KBM-7 (cell line): ENCODE measurements at places on chromosomes 5 and 9.

DNA sequence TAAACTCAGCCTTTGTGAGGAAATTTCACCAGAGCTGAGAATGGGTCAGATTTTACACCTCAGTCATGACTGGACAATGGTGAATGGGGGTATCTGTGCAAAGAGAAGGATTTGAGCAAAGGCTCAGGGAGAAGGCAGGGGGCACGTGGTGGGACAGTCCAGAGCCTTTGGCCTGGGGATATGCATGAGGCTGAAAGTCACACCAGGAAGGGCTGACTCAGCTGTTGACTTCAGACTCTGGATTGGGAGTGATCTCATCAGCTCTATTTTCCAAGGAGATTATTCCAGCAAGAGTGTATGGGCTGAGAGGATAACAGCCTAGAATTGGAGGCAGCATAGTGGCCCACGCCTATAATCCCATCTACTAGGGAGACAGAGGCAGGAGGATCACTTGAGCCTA is 53.6 kb downstream of the SAXO1 start:
- no peak for DNase-seq

- no peak for DNase-seq
Measured at GRCh38 chr5:179783128-179783527, 10.7 kb upstream of the LTC4S start.

GRCh38 chr5:135521964-135522363 is 13.8 kb downstream of the NEUROG1 start:
- DNase-seq: no peak

GRCh38 chr9:121485623-121486022 is 14.0 kb downstream of the GGTA1 start:
- peak; percentile 73 for DNase-seq

GRCh38 chr9:30723656-30724055 is 1660.8 kb upstream of the ACO1 start:
- no peak for DNase-seq

DNA sequence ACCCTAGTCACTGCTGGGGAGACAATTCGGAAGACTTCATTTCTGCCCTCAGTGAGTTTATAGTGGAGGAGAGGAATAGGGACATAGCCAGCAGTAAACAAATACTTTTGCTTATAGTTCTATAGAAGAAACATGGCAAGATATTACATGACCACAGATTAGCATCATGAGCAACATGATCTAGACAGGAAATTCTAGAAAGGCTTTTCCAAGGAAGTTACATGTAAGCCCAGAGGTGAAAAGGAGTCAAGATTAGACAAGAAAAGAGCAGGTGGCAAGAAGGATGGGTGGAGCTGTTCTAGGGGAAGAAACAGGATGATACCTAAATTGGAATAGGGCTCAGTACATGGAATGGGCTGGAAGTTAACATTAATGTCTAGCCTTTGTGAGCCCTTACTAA is 82.8 kb upstream of the MYO10 start:
- no peak for DNase-seq

DNA sequence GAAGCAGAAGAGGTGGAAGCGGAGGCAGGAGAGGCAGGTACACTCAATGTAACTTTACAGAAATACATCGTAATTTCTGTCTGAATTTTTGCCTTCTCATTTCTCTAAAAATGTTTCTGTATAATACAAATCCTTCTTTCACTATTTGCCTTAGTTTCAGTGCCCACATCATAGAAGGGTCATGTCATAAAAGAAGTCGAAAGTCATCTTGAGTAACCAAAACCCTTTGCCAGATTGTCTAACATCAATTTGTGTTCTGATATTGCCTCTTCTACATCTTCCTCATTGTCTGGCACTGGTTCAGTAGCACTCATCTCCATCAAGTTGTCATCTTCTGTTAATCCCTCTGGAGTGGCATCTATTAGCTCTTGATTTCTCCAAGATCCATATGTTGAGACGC is 6.2 kb upstream of the CYFIP2 start:
- DNase-seq: no peak

DNA sequence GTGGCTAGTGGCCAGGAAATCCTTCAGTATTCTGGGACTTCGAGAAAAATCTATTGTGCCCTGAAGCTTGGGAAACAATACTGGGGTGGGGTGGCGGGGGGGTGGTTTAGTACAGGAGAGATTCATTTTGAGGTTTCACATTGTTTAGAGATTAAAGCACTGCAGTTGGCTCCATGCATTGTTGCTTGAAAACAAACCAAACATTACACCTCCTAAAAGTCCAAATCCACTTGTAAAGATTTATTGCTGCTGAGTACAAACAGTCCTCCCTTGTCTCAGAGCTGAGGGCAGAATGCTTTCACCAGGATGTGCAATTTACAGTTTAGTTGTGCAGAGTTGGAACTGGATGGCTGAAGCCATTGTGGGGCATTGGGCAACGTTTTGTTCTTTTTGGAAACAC is 49.4 kb downstream of the GGTA1 start:
- DNase-seq: no peak

GRCh38 chr9:4829969-4830368 is 37.2 kb downstream of the RCL1 start:
- DNase-seq: no peak

- DNase-seq: no peak
Measured at GRCh38 chr5:146084376-146084775, 21.0 kb downstream of the PLAC8L1 start.

DNA sequence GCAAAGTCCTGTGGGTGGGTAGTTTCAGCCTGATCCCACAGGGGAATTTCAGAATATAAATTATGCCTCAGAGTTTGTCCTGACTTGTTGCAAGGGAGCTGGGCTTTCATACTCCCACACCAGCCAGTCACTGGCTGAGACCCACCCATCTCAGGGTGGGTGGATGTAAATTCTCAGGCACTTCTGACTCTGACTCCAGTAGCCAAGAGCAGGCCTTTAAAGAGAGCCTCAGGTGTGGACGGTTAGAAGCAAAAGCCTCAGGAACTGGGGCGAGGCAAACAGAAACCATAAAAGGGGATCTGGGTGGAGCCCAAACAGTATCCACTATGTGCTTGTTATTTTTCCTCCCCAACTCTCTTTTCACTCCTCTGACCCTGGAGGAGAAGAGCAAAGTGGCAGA is 28.6 kb upstream of the FBXW11 start:
- DNase-seq: no peak

GRCh38 chr9:24398466-24398865 is 147.2 kb downstream of the IZUMO3 start:
- DNase-seq: no peak

DNA sequence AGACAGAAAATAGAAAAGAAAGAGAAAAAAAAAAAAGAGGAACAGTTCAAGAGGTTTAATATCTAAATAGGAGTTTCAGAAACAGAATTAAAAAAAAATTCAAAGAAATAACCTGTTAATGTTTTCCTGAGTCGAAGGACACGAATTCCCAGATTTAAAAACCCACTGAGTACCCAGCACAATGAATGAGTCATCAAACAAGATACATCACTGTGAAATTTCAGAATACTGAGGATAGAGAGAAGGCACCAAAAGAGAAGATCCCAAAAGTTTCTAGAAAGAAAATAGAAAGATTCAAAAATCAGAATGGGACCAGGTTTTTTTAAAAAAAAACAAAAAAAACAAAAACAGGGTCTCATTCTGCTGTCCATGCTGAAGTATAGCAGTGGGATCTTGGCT is 8.8 kb downstream of the CDO1 start:
- no peak for DNase-seq

DNA sequence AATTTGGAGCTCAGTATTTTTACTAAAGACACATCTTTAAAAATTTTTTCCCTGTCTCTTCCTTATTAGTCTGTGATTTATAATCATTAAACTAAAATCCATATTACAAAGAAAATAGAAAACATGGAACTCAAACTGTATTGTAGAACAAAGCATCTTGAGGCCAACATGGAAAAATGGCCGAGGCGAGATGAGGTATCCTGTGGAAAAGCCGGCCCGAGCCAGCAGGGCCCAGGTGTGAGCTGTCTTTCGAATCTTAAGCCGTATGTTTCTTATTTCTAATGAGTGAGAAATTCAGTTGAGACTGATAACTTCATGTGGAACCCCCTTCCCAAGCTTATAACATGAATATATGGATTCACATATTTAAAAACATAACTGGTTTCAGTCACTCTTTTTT is 170.4 kb upstream of the OTULINL start:
- no peak for DNase-seq

- no peak for DNase-seq
Measured at GRCh38 chr5:134028496-134028895, 23.7 kb upstream of the VDAC1 start.

GRCh38 chr9:112894041-112894440 is 3.4 kb upstream of the SLC46A2 start:
- no peak for DNase-seq

GRCh38 chr9:14565352-14566016 is 127.7 kb downstream of the ZDHHC21 start:
- DNase-seq: no peak

DNA sequence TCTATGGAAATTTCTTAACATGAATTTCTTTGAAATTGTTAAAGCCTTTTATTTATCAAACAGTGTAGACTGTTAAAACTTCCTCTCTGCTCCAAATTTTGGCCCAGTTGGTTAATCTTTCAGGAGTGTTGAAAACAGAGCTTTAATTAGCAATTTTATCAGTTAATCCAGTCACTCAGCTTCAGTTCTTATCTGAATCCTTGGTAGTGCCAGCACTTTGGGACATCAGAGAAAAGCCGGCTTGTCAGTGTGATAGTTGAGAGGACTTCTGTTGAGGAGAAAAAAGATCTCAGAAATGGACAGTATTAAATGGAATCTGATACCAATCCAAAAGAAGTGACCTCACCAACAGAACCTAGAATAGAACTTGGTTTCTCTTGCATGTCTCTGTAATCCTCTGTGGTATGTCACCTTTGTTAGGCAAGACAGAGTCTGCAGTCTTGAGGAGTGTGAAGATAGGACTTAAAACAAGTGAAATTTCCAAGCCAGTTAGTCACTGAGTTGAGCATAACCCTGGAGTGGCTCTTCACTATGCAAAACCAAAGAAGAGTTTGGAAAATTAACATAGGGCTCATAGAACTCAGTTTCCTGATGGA is 251.8 kb downstream of the NNT start:
- DNase-seq: no peak

GRCh38 chr5:131217791-131218190 is 46.1 kb upstream of the CDC42SE2 start:
- DNase-seq: no peak
